Right cardiac atrium (tissue), 5 donors: ENCODE measurements at places on chromosomes 2 and 18. TPM values are rescaled to one million over a fixed set of nuclear protein-coding genes. Genes with fewer than 3 reads are reported as not detected.

REEP1 gene
- total RNA-seq: 28.1 TPM

TCF4 gene
- 51.8 TPM for total RNA-seq

GRCh38 chr2:130755256-130756052 is at the start of gene AMER3:
TSS of gene AMER3 (plus strand) at chr2:130755540. CDS start at chr2:130762073, 6,533 bp downstream.
- DNase-seq: no peak

DNA sequence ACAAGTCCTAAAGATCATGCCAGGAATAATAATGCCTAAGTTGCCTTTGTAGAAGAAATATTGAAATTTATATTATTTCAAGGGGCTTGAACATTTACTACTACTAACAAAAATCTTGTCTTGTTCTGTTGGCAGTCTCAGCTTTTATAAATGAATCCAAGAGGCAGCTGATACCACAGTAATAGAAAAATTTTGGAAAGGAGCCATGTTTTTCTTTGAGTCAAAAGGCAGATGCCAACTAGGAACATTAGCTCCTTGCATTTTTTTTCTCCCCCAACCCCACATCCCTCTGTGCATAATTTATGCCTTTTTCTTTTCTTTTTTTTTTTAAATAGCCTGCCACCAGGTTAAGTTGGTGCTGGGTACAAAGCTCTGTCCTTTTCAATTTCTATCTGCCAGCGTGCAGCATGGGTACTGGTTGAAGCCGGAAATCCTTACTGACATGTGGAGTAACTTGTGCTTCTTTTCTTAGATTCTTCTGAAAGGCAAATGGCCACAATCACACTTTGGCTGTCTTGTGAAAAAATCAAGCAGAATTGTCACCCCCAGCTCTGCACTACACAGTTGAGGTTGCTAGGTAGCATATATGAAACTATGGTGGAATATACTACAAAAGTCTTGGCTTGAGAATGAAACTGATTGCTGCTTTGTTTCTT is 98.8 kb downstream of the RHBDD1 start:
- no peak for DNase-seq

DNA sequence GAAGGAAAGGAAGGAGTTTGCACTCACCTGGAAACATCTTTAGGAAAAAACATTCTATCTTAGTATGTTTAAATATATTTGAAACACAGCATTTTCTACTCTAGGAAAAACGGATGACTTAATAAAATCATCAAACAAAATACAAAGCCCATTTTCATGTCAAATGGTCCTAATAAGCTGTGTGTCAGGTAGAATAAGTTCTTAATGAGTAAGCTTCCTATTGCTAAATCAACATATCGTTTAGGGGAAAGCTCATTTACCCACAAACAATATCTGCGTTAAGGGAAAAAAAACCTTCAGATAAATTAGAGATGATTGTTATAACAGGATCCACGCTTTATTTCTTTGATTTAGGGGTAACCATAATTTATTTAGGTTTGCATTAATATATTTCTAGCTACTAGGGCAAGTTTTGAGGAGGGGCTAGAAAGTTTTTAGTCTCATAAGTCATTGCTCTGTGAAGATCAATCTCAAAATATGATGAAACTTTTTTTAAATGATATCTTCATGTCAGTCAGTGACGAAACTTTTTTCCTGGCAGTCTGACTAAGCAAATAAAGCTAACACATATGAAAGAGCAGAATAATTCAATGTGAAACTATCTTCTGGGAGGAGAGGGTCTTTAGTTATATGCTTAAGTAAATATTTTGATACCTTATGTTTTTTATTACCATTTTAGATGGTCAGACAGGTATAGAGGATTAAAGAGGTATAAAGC is 147.1 kb downstream of the WDSUB1 start:
- no peak for DNase-seq
